ENCODE measurements at places on chromosomes 13 and 19.

- no peak for DNase-seq
Observed at GRCh38 chr13:43227721-43228120, 204.3 kb downstream of the DNAJC15 start.

GRCh38 chr19:48169939-48170803, at the start of the genes LIG1 and ZSWIM9:
Gene LIG1, minus strand, starts transcription at chr19:48170344. Its CDS starts 4,778 bp downstream, at chr19:48165566.
Gene ZSWIM9, plus strand, starts transcription at chr19:48170680. Its CDS starts 1,123 bp downstream, at chr19:48171803.
- DNase-seq: peak; percentile 88

DNA sequence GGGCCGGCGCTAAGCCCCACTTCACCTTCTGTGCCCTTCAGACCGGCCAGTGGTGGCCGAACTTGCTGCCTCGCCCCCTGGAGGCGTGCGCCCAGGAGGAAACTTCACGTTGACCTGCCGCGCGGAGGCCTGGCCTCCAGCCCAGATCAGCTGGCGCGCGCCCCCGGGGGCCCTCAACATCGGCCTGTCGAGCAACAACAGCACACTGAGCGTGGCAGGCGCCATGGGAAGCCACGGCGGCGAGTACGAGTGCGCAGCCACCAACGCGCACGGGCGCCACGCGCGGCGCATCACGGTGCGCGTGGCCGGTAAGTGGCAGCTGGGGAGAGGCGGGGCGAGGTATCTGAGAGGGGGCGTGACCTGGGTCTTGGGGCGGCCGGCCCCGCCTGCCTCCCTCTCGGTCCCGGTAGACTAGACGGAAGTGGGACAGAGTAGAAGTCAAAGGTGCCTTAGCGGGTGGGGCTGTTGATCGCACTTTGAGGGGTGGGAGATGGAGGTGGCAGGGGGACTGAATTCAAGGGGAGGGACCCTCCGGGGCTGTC, 5.6 kb downstream of the ICAM5 start:
- DNase-seq: peak; percentile 47

GRCh38 chr13:32426191-32426989, 1.5 kb downstream of the N4BP2L1 start:
- DNase-seq: no peak

DNA sequence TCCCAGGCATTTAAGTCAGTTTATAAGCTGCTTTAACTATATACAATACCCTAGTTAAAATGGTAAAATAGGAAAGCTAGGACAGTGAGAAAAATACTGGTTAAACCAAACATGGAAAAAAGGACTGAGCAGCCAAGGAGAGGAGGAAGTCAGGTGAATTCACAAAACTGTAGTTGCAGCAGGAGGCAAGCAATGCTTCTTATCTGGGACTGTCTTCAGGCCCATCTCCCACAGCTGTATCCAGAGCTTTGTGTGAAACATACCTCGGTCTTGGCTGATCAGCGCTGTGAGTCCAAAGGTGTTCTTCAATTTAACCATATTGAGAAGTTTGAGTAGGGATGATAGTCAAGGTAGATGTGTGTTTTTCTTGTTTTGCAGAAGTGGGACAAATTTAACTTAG, 15.7 kb upstream of the SUPT20H start:
- no peak for DNase-seq

DNA sequence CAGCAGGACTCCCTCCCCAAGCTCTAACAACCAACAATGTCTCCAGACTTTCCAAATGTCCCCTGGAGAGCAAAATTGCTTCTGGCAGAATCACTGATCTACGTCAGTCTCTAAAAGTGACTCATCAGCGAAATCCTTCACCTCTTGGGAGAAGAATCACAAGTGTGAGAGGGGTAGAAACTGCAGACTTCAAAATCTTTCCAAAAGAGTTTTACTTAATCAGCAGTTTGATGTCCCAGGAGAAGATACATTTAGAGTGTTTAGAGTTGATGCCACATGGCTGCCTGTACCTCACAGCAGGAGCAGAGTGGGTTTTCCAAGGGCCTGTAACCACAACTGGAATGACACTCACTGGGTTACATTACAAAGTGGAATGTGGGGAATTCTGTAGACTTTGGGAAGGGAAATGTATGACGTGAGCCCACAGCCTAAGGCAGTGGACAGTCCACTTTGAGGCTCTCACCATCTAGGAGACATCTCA, 6.2 kb upstream of the CEACAM5 start:
- no peak for DNase-seq

GRCh38 chr13:29483211-29483610, 112.3 kb downstream of the SLC7A1 start:
- DNase-seq: no peak

DNA sequence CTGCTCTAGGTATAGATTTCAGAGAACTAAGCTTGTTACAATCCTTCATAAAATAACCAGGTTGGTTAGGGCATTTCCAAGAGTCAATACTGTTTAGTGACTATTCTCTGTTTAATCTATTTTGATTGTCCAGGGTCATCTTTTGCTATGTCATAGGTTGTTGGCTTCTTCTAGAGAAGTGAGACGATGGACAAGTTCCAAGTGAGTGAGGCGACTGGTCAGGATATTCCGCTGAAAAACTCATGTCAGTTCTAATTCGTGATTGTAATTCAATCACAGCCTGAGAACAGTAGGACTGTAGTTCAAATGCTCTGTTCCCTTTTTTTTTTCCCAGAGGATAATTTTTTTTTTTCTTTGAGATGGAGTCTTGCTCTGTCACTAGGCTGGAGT, 15.8 kb upstream of the ALOX5AP start:
- no peak for DNase-seq

Measured in stimulated activated CD4-positive, alpha-beta T cell treated with anti-CD3 and anti-CD28 coated beads, Interleukin-15, amount 100 ng/mL, for 48 hours (primary cell).